Vagina (tissue), 2 donors: ENCODE measurements at places on chromosomes 1 and 21.

- no peak for DNase-seq
Measured at GRCh38 chr1:63327417-63328054, 5.2 kb downstream of the FOXD3 start.

DNA sequence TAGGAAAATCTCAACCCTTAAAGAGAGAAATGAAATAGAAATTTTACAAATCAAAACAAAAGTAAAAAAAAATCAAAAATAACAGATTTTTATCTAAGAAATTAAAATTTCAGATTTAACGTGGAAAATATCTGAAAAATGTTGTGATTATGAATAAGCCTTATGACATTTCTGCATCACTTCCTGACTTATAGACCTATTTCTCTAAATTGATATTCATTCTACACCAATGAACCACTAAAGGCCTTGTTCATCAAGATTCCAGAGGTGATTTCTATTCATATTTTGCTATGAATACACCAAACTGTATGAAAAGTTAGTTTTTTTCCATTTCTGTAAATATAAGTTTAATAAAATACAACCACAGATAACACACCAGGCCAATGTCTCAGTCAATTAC, 261.5 kb downstream of the SMYD3 start:
- DNase-seq = no peak

GRCh38 chr1:102628109-102628613, 480.2 kb downstream of the COL11A1 start:
- DNase-seq = no peak

GRCh38 chr1:111615870-111616715, 3.5 kb upstream of the RAP1A start:
- no peak for DNase-seq

- no peak for DNase-seq
Measured at GRCh38 chr1:66927528-66927927, 2.7 kb downstream of the MIER1 start.

- DNase-seq = no peak
Measured at GRCh38 chr1:150895618-150896017, 8.7 kb downstream of the CTXND2 start.

- no peak for DNase-seq
Measured at GRCh38 chr1:114153261-114154145, at the start of gene SYT6. TSS of gene SYT6 (minus strand) at chr1:114153869. CDS start at chr1:114153772, 97 bp downstream.
